NCI-H2107 (cell line): ENCODE measurements at places on chromosomes 6 and 20.

DNA sequence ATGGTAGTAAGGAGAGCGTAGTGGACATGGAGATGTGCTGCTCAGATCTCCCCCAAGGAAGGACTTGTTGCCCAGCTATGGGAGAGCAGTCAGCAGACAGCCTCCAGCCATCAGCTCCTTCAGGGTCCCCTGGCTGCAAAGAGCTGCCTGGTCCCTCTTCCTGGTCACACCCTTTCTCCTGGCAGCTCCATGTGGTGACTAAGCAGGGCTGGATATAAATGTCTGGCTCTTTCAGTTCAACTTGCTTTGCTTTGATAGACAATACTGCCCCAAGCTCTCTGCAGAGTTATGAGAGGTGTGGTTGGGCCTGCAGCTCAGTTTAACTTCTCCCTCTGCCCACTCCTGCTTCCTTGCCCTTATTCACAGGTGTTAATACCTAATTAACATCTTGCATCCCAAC lies 64.1 kb upstream of the DDR1 start:
- DNase-seq: no peak

GRCh38 chr6:5814116-5814515 lies 192.6 kb downstream of the NRN1 start:
- no peak for DNase-seq

DNA sequence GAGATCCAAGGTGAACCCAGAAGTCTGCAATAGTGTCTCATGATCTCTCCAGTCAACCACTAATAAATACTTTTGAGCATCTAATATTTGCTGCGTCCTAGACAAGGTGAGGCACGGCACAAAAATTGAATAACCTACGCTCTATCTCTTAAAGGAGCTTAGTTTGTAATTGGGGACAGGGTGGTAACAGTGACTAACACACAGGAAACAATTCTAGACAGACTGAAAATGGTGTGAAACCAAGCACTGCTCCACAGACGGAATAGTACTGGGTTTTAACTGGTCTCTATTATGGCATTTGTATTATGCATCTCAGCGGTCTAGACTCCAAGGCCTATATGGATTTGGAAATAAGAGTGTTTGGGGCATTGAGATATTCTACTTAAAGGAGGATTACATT lies 120.1 kb downstream of the CLIC5 start:
- DNase-seq: no peak

GRCh38 chr6:52152711-52153160 lies 33.4 kb upstream of the IL17A start:
- DNase-seq: no peak

- DNase-seq: no peak
Measured at GRCh38 chr6:23953976-23954375, 172.0 kb upstream of the NRSN1 start.

GRCh38 chr6:137490961-137491360 lies 3.2 kb downstream of the OLIG3 start:
- no peak for DNase-seq

- DNase-seq: no peak
Measured at GRCh38 chr20:4225745-4226144, 210.4 kb upstream of the RNF24 start.

DNA sequence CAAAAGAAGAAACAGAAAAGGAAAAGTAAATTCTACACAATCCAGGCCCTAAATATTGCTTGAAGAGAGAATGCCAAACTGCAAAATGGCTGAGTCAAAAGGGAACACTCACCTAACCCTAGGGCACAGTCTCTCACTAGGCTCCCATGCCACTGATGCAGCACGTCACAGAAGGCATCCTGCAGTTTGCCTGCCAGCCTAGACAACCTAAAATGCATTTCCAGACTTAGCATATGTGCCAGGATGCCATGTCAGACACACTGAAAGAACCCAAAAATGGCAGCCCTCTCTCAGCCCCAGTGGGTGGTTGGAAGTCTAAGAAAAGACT lies 10.6 kb upstream of the SIRPD start:
- DNase-seq: no peak

DNA sequence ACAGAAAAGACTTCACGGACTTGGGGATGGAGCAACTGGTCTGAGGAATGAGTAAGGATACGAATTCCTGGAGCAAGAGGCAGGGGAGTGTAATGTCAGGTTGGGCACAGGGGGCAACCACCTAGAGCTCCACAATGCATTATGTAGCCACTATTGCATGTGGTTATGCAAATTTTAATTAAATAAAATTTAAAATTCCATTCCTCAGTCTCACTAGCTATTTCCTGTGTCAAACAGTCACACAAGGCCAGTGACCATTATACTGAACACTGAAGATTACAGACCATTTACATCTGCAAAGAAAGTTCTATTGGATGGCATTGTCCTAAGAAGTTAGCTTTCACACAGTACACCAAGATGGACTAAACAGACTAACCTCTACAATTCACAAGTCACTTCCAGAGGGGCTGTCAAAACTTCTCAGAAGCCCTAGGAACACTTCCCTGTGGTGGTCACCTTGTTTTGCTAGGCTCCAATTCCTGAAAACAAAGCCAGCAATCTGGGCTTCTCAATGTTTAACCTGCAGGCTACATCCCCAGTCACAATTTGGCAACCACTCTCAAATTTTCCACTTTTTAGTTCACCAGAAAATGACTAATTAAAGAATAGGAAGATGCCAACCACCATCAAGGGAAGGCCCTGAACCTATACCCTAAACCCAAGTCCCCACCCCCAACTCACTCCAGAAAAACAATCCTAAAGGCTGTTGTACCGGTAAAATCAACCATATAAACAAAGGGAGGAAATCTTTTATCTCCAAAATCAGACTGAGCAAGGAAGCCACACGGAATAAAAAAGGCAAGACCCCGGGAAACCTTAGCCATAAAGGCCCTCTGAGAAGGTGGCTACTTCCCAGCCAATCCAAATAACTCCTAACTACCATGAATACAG lies 34.2 kb upstream of the C20orf203 start:
- no peak for DNase-seq

- no peak for DNase-seq
Measured at GRCh38 chr6:10721850-10722569, 860 bp upstream of the TMEM14C start.

GRCh38 chr20:35108921-35109320 lies 16.3 kb upstream of the TRPC4AP start:
- DNase-seq: no peak

DNA sequence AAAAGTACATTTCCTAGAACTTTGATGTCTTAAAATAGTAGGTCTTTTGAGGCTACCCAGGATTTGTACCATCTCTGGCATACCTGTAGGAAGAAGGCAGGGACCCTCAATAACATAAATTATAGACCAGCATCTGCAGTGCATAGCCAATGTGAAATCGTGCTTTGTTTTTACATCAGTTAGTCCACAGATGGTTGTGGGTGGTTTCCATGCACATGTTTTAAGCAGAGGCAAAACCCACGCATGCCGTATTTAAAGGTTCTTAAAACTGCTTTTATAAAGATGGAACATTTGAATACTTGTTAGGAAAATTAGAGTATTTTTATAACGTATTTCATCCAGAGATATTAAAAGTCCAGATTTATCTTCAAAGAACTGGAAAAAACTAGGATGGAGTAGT lies 66.3 kb downstream of the SH3BGRL2 start:
- no peak for DNase-seq

DNA sequence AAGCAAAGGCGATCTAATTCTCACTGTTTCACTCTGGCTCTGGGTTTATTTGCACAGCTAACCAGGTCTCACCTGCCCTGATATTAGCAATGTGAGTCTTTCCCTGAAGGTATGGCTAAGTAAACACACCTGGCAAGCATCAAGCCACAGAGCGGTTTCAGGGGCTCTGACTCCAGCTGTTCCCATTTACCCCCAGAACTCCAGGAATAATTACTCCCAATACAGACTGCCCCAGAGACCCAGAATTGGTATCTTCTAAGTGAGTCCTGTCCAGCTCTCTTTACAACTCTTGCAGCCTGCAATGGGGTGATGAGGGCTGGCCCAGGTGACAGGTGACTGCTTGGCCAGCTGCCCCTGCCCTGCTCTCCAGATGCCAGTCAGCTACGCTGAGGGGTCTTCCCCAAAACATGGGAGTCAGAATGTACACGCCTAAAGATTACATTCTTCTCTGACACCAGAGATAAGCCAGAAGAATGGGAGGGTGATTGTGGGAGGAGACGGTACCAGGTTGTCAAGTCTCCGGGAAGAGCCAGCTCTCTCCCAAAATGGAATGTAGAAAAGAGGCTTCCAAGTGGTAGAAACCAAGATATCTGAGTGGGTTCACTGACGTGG lies 4.9 kb upstream of the LRRN4 start:
- DNase-seq: no peak

DNA sequence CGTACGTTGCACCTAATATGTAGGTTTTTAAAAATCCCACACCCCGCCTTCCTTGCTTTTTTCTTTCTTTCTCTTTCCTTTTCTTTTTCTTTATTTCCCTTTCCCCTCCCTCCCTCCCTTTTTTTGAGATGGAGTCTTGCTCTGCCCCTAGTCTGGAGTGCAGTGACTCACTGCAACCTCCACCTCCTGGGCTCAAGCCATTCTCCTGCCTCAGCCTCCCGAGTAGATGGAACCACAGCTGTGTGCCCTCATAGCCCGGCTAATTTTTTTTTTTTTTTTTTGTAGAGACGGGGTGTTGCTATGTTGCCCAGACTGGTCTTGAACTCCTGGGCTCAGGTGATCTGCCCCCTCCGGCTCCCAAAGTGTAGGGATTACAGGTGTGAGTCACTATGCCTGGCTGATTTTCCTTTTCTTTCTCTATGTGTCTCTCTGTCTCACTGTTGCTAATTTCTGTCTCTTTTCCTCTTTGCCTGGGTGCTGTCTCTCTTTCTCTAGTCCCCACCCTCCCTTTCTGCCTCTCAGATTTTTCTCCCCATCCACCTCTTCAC lies 61.2 kb downstream of the SRC start:
- DNase-seq: no peak

DNA sequence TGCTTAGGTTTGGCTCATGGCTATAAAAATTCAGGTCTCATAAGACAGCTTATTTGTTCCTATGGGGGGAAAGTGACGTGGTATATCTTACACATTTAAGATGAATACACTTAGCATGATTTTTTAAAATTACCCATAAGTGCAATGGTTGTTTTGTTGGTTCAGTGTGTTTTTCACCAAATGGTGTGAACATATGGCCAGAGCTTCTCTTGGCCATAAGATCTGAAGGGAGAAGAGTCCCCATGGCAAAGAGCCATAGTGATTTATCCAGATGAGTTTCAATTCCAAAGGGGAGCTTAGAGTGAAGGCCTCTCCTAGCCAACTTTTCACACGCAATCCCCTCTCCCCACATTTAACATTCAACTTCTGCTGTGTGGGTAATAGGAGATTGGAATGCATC lies 107.6 kb downstream of the TMEM242 start:
- no peak for DNase-seq

GRCh38 chr20:10134176-10134575 lies 84.5 kb upstream of the SNAP25 start:
- DNase-seq: no peak

DNA sequence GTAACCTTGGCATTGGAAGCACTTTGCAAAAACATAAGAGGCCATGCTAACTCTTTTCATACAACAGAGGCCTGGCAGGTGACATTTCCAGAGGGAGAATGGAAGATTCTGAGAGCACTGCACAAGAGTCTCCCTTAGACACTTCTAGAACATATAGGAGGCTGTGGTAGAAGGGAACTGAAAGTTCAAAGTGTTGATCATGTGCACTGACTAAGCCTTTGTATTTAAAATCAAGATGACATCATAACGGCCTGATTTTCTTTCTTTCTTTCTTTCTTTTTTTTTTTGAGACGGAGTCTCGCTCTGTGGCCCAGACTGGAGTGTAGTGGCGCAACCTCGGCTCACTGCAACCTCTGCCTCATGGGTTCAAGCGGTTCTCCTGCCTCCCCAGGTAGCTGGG lies 26.8 kb upstream of the DNAAF9 start:
- no peak for DNase-seq

DNA sequence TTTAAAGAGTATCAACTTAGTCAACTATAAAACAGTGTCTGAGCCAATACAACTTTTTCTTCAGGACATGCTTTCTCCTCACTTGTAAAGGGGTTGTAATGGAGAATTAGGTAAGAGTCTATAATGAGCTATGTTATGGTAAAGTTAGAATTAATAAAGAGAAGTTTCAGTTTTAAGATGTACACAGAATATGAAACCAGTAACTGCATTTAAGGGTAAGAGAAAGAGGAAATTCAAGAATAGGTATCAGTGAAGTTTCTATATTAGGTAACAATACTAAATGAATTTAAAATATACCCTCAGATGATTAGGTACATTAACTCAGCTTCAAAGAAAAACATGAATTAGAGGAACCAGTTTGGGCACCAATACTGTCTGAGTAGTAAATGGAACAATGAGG lies 1444.3 kb upstream of the ADGRB3 start:
- DNase-seq: no peak

DNA sequence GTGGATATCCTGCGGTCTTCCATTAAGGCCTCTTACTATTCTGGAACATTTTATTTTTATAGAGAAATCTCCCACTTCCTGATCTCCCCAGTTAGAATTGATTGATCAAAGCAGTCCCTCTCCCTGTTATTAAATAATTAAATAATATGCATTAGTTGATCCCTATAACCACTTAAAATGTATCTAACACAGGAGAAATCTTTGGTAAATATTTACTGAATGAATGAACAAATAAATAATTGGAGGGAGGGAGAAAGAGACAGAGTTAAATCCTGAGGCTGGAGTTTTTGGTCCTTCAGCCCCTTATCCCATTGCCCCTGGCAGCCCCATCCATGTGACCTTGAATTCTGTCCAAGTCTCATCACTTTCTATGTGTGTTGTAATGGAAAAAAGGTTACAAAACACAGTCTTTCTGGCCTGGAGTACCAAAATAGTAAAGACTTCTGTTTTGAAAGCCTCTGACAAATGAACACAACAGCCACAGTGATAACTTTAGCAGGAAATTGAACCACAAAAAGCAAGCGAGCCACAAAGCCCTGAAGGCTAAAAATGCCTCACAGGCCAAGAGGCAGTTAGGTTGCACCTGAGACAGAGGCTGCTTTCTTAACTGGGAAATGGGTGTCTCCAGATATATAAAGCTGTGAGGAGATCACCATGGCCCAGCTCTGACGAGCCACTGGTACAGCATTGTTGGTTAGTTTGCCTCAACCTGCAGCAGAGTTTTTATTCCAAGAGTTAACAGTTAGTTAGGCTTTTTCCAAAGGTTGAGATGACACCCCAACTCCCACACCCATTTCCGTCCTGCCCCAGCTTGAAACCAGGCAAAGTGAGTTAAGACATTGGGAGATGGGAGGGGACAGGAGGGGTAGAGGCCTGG lies 11.3 kb downstream of the NT5E start:
- DNase-seq: no peak

DNA sequence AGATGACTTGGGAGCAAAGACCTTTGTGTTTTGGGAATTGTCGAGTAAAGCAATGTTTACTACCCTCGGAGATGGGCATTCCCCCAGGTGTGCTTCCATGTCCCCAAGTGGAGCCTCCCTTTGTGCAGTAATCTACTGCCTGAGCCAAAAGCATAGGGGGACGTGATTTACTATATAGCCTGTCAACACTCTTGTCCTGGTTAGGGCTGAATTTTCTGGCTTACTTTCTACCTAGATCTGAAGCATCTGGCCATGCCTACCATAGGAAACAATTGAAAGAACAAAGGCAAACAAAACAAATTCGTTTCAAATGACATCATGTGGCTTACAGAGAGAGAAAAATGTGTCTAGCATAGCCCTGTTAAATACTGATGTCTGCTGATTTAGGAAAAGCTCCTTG lies 350.6 kb downstream of the SAMD5 start:
- no peak for DNase-seq
